ENCODE measurements at places on chromosomes 5 and 9.

DNA sequence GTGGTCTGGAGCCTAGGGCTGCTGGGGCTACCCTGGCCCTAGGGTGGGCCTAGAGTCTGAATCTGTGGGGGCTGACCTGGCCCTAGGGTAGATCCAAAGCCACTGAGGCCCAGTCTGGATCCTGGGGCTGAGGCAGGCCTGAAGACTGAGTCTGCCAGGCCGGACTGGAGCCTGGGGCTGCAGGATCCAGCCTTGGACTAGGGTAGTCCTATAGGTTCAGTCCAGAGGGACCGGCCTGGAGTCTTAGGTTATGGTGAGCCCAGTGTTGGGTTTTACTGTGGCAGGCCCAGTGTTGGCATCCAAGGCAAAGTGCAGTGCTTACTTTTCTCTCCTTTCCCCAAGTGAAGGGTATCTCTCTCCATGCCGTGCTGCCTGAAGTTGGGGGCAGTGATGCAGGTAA, 227.9 kb upstream of the TAS2R1 start:
- no peak for DNase-seq

DNA sequence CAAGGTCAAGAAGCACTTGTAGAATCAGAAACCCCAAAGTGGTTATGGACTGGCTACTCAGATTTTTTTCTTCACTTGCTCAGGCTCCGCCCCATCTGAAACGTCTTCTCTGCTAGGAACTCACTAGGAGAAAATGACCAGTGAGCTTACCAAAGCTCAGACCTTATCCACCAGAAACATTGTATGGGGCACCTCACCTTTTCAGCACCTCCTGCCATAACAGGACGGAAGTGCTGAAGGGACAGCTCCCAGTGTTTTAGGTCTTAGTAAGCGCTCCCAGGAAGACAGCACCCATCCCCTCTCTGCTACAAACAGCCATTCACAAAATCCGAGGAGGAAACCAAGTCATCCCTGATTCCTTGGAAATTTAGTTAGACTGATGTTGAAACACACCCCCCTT, 1.2 kb upstream of the GABRA1 start:
- no peak for DNase-seq

GRCh38 chr9:34688329-34689115, 2.6 kb downstream of the CCL19 start:
- no peak for DNase-seq

DNA sequence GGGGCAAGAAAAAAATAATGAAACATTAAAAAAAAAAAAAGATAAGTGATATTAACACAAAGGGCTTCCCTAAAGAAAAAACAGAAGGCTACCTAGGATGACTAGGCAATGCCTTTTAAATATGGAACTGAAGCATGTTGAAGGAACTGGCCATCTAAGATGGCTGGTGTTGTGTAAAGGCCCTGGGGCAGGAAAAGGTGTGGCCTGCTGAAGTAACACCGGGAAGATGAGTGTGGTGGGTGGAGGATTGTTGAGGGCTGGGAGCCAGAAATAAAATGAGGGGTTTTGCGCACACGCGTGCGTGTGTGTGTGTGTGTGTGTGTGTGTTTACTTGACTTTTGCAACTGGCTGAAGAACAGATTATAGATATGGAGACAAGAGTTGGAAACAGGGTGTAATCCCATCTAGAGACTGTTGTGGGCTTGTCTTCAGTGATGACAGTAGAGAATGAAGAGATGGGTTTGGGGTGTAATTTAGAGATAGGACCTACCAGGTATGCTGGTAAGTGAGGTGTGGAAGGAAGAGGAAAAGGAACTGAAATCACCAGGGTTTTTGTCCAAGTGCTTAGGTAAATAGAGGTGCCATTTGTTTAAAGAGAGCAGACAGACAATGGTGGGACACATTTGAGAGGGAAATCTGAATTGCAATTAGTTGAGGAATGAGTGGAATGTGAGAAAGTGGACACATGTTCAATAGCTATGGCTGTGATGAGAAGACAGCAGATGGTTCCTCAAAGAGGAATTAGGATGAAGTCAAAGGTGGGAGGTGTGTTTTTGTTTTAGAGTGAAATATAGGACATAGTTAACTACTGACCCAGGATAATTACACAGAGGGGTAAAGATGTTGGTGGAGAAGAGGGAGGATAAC, 33.9 kb downstream of the RAD23B start:
- DNase-seq = no peak

DNA sequence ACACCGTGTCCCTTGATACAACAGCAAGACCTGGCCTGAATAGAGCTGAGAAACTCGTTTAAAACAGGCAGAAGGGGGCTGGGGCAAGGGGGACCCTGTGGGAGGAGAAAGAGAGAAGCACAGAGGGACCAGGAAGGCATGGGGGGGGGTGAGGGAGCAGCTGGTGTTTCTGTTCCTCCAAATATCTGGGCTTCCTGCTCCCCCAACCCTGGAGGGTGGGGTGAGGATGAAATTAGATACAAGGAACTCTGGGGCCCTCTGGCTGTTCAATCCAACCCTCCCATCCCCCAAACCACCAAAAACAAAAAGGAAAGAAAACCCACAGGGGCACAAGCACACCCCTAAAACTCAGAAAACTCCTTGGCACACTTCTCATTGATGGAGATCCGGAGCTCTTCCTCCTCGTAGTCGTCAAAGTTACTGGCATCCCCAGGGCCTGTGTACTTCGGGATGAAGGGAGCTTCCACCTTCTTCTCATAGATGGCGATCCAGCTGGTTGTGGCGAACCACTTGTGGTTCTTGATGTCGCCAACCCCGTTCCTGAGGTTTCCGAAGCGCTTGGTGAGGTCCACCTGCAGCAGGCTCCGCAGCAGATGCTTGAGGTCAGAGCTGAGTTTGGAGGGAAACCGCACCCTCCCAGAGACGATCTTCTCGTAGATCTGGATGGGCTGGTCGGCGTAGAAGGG, 1.1 kb downstream of the PRKACG start:
- DNase-seq = no peak

- DNase-seq = no peak
Observed at GRCh38 chr9:107819772-107820565, 330.4 kb upstream of the KLF4 start.

GRCh38 chr9:88571419-88571818, 36.4 kb downstream of the NXNL2 start:
- DNase-seq = no peak

DNA sequence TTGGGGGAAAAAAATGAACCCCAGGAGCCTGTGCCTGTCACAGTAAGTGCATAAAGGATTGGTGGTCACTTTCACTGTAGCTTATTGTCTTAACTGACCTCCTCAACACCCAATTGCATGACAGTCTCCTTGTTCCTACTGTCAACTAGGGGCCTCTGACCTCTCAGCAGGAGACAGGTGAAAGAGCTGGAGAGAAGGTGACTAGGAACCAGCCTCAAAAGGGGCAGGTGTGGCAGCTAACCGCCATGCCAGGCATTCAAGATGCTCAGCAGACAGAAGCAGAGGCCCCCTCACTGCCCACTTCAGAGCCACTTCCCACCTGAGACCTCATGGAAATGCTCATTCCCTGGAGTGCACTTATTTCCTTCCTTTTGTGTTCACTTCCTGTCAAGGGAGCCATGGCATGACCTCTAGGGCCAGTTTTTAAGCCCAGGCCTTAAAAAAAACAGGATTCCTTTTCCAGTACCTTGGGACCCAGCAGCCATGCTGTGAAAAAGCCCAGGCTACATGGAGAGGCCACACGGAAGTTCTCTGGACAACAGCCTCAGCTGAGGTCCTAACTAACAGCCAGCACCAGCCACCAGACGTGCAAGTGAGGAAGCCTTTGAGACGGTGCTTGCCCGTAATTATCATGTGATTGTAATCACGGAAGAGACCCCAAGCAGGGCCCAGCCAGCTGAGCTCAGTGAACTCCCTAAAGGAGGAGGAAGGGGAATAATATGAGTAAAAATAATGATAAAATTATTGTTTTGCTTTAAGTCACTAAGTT, 74.9 kb downstream of the NSUN2 start:
- no peak for DNase-seq

- no peak for DNase-seq
Observed at GRCh38 chr5:179413711-179414458, 68.6 kb upstream of the ADAMTS2 start.

- no peak for DNase-seq
Observed at GRCh38 chr9:77018969-77019235, 553 bp upstream of the FOXB2 start.

DNA sequence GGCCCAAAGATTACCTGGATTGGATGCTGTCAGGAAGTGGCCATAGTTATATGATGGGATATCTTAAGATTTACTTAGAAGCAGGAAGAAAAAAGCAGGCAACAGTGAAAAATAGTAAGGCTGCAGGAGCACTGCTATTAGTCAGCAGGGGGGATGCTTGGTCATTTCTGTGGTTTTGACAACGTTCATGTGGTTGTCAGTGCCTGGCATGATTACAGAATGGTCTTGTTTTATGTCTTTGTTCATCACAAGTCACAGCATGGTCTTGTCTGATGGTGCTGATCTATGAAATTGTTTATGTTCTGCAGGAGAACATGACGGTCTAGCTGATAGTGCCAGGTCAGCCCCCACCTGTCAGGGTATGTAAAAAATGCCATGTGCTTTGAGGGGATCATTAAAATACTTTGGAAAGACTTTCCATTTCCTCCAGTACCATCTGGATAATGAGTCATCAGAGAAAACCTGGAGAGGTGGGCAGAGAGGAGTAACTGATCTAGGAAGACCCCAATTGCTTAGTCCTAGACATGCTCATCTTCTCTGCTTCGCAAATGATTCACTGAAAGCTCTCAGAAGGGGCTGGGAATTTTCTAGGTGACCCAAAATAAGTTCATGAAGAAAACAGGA, 48.5 kb downstream of the PLGRKT start:
- DNase-seq = no peak

- no peak for DNase-seq
Observed at GRCh38 chr9:132063281-132063680, 16.4 kb downstream of the MED27 start.

GRCh38 chr5:71973563-71973962, 133.7 kb upstream of the MAP1B start:
- DNase-seq = no peak

DNA sequence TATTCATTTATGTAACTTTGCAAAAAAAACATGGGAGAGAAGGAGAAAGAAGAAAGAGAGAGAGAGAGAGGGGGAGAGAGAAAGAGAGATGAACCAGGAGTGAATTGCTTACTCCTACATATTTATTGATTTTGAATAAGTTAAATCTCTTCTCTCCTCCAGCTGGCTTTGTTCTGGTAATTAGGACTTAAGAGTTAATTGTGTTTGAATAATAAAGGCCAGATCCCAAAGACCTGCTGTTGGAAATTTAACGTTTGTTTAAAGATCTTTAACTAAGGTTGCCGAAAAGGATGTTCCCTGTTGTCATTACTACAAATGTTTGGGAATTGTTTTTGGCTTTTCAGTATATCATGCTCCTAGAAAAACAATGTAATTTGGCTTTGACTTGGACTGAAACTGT, 473.0 kb downstream of the TUSC1 start:
- DNase-seq = no peak

DNA sequence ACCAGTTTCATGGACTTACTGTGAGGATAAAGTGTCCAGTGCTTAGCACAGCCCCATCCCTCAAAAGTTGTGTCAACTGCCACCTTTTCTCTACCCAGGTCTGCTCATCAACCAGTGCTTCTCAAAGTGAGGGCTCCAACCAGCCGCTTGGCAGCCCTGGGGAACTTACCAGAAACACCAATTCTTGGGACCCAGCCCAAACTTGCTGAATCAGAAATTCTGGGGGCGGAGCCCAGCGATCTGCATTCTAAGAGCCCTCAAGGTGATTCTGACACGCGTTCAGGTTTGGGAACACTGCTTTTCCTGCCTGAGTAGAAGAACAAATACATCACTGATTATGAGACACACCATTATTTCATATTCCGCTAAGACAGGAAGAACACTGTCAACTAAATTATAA, 132.0 kb downstream of the NSG2 start:
- DNase-seq = no peak

- no peak for DNase-seq
Observed at GRCh38 chr5:16866795-16867576, 69.1 kb downstream of the MYO10 start.

Data from activated CD4-positive, alpha-beta T cell treated with anti-CD3 and anti-CD28 coated beads for 4 hours (primary cell).